AG04450 (cell line): ENCODE measurements at places on chromosomes 3 and 15. TPM values are rescaled to one million over a fixed set of nuclear protein-coding genes. Genes with fewer than 3 reads are reported as not detected.
A peak's percentile ranks its signal among the peaks of the same experiment; 100 is the strongest.

GRCh38 chr15:75597667-75598341 lies 18.7 kb upstream of the PTPN9 start:
- DNase-seq = no peak

DNA sequence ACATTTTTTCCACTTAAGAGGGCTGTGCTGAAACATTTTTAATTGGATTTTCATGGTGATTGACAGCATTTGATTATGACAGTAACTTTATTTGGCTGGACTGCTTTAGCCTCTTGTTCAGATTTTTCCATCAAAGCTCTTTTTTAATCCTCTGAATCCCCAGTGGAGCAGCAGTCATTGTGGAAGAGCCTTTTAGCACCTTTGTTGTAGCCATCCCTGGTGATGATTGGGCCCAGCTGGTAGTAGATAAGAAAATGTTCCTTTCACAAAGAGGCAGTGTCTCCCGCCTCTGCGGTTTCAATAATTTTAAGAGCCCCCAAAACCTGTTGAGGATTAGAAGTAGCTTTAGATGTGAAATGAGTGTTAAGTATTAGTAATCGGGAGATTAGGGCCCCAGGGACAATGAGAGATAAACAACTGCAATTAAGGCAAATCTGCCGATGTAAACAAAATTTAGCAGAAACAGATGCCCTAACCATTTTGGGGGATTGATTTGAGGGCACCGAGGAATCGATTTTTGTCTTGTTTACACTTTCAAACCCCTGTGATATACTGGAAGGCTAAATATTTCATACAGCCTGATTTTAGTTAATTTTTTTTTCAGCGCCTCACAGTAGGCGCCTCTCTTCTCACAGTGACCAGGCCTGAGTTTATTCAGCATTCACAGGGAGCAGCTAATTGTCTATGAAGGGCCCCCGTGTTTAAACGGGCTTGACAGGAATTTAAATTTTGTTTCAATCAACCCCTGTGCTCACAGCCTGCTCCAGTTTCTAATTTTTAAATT lies 43.2 kb upstream of the SKOR1 start:
- DNase-seq = no peak

- DNase-seq = no peak
Measured at GRCh38 chr15:52681441-52681840, 2.3 kb upstream of the ATOSA start.

TRANK1 gene
- 22.4 and 26.1 TPM in 2 replicates for polyA plus RNA-seq

- DNase-seq = no peak
Measured at GRCh38 chr3:124791142-124791541, 60.9 kb downstream of the UMPS start.

ALPK3 gene
- 0.04 and 0.09 TPM in 2 replicates for polyA plus RNA-seq

DNA sequence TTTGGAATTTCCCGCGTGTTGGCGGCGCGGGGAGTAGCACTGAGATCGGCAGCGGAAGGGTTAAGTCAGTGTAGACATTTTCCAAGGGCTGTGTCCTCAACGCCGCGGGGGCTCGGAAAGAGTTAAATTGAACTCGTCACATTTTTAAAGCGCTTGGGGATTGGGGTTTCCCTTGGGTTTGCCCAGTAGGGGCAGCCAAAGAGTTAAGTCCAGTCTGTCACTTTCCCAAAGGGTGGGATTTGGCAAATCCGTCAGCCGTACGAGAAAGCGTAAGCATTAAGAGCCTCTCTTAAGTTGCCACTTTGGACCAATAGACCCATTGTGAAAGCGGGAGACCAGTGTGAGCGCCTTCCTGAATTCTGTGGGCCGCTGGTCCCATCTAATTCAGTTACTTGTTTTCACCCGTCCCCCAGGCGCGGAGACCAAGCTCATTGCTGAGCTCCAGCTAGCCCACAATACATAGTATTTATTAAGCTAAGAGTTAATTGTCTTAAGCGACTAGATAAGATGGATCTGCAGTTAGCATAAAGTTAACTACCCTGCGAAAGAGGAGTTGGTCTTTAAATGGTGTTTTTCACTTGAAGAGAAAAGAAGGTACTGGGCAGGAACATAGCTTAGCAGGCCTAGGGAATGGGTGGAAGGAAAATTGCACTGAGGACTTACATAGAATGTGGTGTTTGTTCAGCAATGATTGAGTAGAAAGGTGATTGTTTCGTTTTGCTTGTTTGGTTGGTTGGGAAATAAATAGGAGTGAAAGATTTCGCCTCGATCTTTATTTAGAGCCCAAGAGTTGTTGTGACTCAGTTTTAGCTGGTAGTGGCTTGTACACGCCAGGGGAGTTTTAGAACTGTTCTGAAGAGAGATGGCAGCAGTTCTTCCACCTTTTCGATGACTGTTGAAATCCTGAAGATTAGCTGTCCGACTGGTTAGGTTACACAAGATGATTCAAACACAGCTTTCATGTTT lies 932 bp downstream of the ARL8B start:
- DNase-seq = no peak

DNA sequence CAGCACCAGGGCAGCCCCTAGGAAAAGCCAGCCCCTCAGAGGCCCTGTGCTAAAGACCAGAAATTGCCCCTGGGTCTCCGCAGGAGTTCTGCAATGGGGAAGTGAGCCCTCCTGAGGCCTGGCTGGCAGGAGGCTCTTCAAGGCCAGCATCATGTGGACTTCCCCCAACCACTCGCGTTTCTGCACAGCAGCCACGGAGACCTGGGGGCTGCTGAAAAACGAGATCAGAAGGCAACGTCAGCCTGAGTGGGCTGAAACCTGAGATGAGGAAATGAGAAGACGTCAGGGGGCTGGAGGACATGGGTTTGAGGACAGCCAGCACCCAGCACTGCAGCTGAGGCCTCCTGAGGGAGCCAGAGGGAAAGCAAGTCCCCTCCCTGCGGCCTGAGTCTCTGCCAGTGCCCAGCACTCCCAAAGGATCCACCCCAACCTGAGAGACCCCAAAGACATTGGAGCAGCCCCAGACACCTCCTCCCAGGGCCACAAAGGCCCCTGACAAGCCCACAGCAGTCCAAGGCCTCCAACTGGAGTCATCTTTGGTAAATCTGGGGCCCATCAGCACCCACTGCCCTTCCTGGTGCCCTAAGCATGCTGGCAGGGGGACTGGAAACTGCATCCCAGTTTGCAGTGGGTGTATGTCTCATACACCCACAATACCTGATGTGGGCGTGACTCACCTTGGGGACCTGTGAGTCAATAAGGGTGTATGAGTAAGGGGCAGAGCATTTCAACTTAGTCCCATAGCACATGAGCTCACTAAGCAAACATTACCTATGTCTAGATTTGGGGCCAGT lies 29.2 kb upstream of the CYP11A1 start:
- no peak for DNase-seq

DNA sequence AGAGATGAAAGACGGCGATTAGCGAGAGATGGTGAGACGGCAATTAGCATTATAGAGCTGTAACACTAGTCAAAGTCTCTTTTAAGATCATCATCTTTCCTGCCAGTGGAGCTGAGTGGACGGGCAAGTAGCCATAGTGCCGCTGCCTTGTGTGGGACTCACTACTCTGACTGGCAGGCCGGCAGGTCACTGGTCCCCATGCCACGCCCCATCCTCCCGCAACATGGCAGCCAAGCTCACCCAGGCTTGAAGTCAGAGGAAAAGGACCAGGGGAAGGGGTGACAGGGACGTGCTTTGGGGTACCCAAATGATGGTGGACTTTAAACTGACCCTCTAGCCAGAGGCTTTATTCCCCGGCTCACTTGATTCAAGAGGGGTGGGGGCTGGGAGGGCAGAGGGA lies 44.6 kb upstream of the COL6A5 start:
- no peak for DNase-seq

- DNase-seq = no peak
Measured at GRCh38 chr3:186273586-186273985, 88.4 kb downstream of the DGKG start.

BCL2A1 gene
- 2.7 and 2.9 TPM in 2 replicates for polyA plus RNA-seq

DUOXA1 gene
- polyA plus RNA-seq = not detected in 2 replicates

- no peak for DNase-seq
Measured at GRCh38 chr3:78565712-78566111, 1202.1 kb downstream of the ROBO1 start.

- DNase-seq = no peak
Measured at GRCh38 chr3:116871905-116872304, 162.3 kb downstream of the TUSC7 start.

CPA3 gene
- not detected in 2 replicates for polyA plus RNA-seq

INSYN1 gene
- 0.29 and 0.45 TPM in 2 replicates for polyA plus RNA-seq

GRCh38 chr15:73686781-73687256 lies 2.6 kb downstream of the CD276 start:
- DNase-seq = peak; percentile 65

- no peak for DNase-seq
Measured at GRCh38 chr3:168952551-168952950, 711.0 kb downstream of the MECOM start.

DNA sequence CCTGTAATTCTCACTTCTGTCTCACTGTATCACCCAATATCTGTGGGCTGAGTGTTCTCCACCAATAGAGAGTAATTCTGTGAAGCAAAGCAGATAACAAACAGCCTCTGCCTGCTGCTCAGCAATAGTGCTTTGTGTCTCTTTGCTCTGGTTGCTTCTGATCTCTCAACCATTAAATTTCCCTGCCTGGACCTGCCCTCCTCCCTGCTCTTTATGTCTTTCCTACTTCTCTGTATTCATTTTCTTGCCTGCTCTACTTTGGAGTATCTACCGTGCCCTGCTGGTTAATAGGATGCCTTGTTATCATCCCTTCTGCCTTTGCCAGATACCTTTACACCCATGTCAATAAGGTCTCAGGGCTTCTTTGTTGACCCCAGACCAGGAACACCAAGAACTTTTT lies 102.9 kb upstream of the CGNL1 start:
- no peak for DNase-seq

GRCh38 chr3:140530603-140531002 lies 147.3 kb upstream of the TRIM42 start:
- no peak for DNase-seq

DNA sequence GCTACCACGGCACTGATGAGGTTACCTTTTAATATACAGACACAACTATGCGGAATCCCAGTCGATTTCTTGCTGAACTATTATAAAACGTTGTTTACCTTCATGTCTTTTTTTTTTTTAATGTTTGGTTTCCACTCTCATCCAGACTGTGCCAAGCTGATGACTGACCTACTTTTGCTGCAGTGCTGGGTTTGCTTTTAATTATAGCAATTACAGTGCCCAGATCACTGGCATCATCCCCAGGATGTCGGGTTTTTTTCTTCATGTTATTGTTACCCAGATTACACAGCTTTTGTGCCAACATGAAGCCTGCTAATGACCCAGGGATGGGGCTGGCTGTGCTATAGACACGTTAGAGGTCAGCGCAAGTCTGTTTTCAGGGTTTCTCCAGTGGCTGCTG lies 294.0 kb upstream of the ATP10A start:
- no peak for DNase-seq

DNA sequence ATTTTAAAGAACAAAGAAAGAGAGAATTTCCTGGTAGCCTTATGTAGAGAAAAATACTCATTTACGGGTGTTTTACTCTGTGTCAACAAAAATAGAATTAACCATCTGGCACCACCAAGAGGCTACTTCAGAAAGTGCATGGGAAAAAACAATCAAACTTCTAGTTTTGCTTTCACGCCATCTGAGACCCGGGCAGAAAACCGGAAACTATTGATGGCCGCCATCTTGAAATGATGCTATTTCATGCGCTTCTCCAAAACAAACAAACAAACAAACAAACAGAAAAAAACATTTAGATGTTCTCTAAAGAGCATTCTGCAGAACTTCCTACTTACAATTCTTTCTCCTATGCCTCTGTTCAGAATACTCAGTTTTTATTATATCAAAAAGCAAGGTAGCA lies 49.4 kb upstream of the SYNPR start:
- no peak for DNase-seq

DNA sequence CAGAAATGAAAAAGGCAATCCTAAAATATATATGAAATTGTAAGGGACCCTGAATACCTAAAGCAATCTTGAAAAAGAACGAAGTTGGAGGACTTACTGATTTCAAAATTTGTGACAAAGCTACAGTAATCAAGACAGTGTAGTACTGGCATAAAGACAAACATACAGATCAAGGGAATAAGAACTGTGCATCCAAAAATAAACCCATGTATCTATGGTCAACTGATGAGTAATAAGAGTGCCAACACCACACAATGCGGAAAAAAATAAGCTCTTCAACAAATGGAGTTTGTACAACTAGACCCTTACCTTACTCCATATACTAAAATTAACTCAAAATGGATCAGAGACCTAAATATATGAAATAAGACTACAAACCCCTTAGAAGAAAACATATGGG lies 29.6 kb downstream of the GSK3B start:
- DNase-seq = no peak

DNA sequence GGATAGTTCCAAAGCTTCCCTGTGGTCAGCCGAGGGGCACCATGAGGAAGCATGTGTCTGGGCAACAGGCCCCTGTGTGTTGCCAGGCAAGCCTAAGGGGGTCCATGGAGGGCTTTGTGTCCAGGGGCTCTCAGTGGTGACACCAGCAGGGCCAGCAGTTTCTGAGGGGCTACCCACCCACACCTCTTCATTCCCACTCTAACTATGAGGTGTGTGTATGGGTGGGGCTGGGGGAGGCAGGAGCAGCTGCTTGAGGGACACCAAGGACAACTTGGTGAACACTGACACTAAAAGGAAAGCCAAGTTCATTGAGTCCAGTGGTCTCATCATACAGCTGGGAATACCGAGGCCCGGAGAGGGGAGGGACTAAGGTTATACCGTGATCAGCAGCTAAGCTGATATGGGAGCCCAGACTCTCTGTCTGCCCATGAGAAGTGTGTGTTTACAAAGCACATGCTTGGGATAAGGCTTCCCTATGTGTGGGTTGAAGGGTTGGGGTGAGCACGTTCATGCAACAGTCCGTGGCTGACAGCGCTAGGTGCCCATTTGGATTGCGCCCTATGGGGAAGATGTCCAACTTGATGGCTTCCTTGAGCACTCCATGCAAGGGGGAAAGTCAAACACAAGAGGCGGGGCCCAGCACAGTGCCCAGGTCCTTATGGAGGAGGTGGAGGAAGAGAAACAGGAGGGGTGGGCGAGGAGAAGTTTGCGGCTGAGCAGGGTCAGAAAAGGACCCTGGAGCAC lies 34.8 kb upstream of the CHRNB4 start:
- no peak for DNase-seq

ABI3BP gene
- 5.3 and 9.3 TPM in 2 replicates for polyA plus RNA-seq
